Fibroblast of mammary gland (primary cell): ENCODE measurements at places on chromosomes 6 and 20.
A peak's percentile ranks its signal among the peaks of the same experiment; 100 is the strongest.

DNA sequence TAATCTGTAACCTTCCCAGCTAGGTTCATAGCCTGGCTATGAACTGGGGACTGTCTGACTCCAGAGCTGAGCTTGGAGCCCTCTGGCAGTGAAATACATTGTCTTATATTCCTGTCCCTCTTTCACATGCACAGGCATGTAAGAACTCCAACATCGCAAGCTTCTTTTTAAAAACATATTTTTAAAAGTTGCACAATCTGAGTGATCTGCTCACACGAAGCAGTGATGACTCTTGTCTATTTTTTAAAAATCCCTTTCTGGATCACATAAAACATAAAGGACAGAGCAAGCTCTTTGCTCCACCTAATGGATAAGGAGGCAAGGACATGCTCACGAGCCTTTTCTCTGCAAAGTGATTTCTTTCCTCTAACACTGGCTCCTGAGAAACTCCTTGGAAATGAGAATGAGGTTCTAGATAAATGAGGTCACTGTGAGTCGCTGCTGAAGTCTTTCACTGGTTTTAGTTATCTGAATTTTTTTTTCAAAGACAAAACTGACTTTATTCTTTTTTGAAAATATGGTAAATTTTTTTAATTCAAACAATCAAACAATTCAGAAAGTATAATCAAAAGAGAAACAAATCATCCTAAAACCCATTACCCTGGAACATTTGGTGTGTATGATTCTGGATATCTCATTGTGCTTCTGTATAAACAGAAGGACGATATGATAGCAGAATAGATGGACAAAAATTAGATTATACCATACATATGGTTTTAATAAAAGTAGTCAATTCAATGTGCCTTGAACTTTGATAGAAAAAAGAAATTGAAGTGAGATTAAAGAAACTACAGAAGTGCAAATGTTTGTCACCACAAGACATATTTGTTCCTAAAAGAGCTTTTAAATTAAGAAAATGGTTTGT lies 30.8 kb downstream of the IL20RA start:
- DNase-seq = peak; percentile 66

- no peak for DNase-seq
These were observed 165.7 kb downstream of the SOD2 start for GRCh38 chr6:159527351-159527750.

DNA sequence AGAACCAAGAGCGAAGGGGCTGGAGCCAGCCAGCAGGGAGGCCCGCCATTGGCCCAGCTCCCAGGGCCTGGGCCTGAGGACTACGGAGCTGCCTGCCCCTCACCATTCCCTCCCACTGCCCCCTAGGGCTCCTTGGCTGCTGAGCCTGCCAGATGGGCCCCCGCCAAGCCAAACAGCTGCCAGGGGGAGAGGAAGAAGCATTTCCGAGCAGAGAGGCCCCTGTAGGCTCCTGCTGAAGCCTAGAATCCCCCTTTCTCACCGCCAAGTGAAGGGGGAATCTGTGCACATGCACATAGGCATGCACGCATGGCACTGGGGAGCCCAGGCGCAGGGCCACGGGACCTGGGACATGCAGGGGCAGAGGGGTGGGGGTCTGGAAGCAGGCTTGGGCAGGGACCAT lies 28.5 kb upstream of the MRPS18A start:
- DNase-seq = no peak

GRCh38 chr6:168148231-168148849 lies 69.3 kb upstream of the FRMD1 start:
- DNase-seq = no peak

DNA sequence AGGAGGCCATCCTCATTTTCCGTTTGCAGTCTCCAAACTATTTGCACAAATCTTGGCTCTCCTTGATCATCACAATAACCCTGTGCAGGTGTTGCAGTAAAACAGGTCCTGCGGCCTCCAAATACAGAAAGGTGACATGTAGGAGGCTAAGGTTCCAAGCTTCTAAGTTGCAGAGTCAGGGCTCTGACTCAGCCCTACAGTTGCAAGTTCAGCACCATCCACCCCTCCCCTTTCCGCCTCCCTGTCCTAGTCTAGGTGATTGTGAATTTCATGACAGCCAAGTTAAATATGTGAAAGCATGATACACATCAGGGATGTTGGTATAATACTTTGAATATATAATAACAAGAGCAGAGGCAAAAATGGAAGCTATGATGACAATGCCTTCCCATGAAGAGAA lies 317.3 kb upstream of the CDH4 start:
- DNase-seq = no peak

DNA sequence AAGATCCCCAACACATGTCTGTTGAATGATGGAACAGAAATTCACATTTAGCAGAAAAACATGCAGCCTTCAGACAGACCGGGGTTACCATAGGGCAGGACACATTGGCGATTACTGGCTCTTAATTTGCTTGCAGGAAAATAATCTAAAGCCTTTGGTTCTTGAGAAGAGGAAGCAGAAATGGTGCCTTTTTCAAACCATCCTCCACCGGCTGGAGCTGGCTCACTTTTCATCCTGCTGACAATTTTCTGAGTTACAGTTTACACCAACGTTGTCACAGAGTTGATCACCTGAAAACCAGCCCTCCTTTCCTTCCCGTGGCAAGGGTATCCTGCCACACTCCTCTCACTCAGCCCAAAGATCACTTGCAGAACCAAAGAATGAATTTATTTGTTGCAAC lies 32.6 kb downstream of the SF3B5 start:
- DNase-seq = no peak

- DNase-seq = no peak
These were observed 39.9 kb upstream of the HMGA1 start for GRCh38 chr6:34196833-34197195.

- DNase-seq = peak; percentile 42
These were observed 1.2 kb upstream of the TP53RK start for GRCh38 chr20:46690219-46691106.

DNA sequence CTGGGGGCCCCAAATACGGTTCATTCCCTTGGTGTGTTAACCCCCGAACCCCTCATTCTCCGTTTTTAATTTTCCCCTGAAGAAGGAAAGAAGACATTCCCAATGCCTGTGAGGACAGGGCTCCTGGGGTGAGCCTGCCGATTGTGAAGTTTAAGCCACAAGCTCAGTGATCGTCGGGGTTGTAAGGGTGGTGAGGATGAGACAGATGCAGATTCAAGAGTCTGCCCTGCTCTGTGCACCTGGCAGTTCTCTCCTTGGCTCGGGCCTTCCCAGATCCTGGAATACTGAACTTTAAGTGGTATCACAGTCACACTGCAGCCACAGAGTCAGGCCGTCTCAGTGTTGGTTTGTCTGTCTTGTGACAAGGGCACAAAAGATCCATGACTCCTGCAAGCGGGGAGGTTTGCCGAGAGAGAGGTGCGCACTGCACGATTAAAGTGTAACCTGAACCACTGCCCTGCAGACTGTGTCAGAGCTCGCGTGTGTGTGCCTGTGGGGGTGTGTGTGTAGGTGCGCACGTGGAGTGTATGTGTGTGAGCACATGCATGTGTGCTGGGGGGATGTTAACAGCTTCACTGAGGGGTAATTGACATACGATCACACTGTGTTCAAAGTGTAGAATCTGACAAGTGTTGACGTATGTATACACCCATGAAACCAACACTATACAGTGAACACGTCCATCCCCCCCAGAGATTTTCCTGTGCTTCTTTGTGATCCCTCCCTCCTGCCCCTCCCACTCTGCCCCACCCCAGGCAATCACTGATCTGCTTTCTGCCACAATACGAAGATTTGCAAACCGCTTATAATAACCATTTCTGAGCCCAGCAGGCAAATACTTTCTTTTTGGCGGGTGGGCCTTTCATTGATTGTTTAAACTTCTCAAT lies 38.9 kb downstream of the RPP40 start:
- DNase-seq = no peak

GRCh38 chr20:47206962-47207641 lies 149.4 kb downstream of the ZMYND8 start:
- no peak for DNase-seq

DNA sequence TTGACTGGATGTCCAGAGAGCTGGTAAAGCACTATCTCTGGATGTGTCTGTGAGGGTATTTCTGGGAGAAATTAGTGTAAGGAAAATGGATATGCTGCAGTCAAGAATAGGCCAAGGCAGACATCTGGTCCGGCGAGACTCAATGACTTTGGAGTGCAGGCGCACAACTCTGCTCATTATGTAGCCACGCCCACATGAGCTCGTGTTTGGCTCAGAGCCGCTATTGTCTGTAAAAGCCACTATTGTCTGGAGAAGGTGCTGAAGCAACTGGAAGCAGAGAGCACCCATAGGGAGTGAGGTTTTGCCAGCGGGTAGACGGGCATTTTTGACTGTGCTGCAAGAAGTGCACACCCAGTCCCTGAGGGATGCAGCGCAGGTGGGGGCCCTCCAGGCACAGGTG lies 305.0 kb upstream of the POU3F2 start:
- DNase-seq = no peak

DNA sequence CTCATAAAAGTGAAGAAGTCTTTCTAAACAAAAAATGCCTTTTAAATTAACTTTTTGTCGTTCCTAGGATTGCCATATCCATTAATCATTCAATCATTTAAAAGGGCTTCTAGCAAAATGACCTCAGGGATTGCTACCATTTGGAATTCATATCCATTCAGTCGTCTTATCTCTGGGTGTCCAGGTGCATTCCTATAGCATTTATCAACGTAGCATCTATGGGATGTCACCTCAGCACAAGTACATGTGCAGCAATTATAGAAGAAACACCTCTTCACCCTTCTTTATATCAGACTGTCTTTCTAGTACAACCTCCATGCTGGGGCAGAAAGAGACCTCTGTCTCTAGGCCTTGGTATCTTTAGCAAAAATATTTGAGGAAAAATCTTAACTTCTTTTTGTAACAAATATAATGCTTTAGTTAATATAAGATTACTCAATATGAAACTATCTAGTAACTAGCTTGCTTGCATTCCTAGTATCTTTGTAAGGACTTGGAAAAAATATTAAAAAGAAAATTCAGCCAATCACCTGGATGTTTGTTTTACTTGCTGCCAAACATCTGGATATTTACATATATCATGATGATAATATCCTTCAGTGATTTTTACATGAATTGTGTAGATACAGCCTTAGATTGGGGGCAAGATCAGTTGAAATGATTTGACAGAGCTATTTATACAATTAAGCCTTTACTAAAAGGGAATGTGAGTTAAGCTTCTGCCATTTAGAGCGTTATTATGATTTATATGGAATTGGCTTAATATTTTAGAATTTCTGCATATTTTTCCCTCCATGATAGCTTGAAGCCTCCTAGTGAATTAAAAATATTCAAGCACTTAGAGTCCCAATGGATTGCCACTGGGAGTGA lies 356.8 kb downstream of the HDGFL1 start:
- no peak for DNase-seq

- no peak for DNase-seq
These were observed 42.1 kb upstream of the ARMC2 start for GRCh38 chr6:108806171-108806570.

DNA sequence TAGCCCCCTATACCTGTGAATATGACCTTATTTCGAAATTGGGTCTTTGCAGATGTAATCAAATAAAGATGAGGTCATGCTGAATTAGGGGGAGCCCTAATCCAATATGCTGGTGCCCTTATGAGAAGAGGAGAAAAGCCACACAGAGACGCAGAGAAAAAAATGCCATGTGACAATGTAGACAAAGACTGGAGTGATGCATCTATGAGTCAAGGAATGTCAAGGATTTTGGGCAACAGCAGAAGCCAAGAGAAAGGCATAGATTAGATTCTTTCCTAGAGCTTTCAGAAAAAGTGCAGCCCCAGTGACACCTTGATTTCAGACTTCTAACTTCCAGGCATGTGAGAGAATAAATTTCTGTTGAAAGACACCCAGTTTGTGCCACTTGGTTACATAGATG lies 47.4 kb upstream of the HS3ST5 start:
- no peak for DNase-seq

- DNase-seq = no peak
These were observed 536 bp upstream of the MTFR2 start for GRCh38 chr6:136250686-136251008.

- DNase-seq = no peak
These were observed 17.4 kb upstream of the NCOA3 start for GRCh38 chr20:47484303-47484702.

DNA sequence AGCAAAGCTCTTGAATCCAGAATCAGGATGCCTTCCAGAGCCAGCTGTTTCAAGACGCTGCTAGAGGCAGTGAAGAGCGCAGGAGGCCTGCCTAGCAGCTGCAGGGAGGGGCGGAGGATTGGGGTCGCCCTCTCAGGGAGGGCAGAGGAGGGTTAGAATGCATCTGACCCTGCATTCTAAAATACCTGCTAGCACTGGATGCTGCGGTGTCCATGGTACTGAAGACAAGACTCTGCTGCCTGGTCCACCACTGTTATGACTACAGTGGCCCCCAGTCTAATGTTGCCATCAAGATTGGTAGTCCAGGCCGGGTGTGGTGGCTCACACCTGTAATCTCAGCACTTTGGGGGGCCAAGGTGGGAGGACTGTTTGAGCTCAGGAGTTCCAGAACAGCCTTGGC lies 193.7 kb upstream of the PROKR2 start:
- no peak for DNase-seq

DNA sequence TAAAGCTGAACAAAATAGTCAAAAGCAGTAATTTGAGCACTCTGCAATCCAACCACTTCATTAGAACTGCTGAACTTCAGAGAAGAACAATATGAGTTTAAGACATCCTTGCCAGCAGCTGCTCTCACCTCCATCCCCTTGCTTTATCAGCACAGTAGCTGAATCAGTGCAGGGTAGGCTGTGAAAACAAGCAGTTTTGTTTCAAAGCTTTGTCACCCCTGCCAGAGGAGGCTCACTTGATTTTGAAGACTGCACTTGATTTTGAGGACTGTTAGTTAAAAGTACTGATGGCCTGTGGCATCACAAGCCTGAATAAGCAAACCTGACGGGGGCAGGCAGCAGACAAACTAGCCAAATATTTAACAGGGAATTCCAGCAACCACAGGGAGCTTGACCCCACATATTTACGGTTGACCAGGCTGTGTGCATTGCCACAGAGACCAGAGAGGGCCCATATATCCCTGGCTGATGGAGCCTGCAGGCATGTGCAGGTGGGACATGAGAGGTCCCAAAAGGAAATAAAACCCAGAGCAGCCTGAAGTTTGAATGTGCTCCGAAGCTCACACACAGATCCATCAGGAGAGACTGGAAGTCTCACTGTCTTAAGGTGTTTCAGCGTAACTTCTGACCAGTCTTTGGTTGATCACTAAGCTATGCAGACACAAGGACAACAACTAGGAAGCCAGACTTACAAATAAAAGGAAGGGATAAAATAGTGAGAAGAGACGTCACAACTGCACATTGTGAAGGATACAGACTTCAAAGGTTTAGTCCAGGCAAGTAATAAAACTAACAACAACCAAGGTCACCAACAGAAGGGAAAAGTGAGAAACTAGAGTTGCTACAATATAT lies 97.4 kb downstream of the PDSS2 start:
- DNase-seq = peak; percentile 64

DNA sequence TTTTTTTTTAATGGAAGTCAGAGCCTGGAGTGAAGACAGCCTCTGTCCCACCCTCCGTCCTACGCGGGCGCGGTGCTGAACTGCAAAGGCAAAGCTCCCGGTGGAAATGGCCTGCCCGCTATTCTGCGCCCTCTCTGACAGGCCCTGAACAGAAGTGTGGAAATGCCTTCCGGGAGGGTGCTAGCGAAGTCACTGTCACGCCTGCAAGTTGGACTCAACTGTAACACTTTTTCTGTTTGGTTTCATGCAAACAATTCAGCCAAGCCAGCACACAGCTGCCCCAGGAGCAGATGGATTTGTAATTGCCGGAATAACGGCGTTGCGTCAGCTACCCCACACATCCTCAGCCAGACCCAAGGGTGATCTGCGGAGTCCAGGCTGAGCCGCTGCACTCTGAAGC lies 107.6 kb downstream of the PSMB1 start:
- DNase-seq = peak; percentile 28
